ENCODE measurements at places on chromosomes 7 and 10.

DNA sequence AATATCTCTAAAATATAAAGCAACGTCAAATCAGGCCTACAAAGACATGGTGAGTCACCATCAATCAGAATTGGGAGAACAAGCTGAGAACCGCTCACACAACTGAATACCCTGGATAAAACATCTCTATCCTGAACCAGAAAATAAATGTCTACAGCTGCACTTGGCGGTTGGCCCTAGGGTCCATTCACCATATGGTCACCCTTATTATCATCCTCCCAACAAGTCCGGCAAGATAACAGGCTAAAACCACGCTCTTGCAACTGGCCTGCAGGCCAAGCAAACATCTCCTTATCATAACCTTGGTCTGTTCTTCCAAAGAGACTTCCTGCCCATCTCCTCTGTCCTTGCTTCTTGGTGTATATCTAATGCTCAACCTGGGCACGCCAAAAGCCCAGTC, 310.7 kb downstream of the CALN1 start:
- no peak for DNase-seq

DNA sequence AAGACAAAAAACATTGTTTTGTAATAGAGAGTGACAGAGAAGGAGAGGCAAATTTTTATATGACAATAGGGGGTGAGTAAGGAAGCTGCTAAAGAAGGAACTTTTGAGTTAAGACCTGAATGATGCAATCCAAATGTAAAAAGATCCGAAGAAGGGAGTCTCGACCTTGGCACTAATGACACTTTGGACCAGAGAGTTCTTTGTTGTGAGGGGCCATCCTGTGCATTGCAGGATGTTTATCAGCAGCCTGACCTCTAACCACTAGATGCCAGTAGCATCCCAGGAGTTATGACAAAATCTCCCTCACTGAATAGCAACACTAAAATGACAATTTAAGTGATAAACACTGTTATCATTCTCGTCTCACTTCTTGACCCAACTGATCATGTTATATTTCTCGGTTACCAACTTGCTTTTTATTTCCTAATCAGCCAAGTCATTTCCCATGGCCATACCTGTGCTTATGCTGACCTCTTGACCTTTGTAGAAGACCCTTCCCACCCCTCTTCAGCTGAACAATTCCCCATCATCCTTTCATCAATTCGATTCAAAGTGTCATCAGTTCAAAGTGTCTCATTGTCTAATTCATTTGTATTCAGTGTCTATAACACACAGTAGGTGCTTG, 30.0 kb downstream of the DGKI start:
- no peak for DNase-seq

GRCh38 chr7:78225534-78225933, 427.0 kb downstream of the PHTF2 start:
- DNase-seq = no peak

- DNase-seq = no peak
These were observed 68.4 kb upstream of the SRRM3 start for GRCh38 chr7:76133164-76133775.

GRCh38 chr10:11161910-11162309, 144.2 kb downstream of the CELF2 start:
- DNase-seq = no peak

DNA sequence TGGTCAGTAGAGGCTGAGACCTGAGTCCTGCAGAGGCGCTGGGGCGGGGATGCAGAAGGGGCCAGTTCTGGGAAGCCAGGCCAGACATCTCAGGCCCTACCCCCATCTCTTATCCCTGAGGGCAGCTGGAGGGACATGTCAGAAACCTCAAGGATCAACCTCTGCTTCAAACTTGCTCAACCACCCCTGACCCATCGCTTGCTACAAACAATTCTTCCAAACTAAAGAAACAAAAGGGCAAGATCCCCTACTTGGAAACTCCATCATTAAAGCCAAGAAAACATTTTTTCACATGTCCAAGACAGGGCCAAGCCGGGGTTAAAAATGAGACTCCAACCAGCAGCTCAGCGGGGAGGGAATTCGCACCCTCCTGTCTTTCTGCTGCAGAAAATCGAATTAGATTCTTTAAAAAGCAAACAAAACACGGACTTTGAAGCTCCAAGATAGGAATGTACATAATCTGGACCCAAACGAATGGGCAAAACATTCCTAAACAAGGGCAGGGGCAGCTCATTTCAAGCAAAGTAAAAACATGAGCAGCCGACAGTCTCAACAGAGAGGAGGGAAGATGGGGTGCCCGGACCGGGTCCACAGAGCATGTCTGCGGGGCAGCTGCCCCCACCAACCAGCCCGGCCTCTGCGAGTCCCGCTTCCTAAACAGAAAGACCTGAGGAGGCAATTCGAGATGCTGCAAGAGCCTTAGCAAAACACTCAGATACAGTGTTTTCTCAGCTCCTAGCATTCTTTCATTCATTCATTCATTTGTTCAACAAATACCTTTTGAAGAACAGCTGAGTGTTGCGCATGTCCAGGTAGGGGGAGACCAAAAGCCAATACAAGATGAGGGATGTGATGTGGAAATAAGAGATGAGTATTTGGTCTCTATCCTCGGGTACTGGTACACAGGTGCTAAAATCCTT, 44.8 kb downstream of the CHST15 start:
- no peak for DNase-seq

- no peak for DNase-seq
These were observed 64.1 kb downstream of the SHOC2 start for GRCh38 chr10:110983466-110983865.

- DNase-seq = no peak
These were observed 221.1 kb downstream of the EBF3 start for GRCh38 chr10:129742742-129743550.

GRCh38 chr7:51275532-51275931, 41.1 kb downstream of the COBL start:
- no peak for DNase-seq

GRCh38 chr10:124465003-124465776, 3.6 kb downstream of the LHPP start:
- DNase-seq = no peak

- DNase-seq = no peak
These were observed 10.8 kb downstream of the PLXNA4 start for GRCh38 chr7:132565441-132565840.

GRCh38 chr7:120603366-120603765, 254.6 kb downstream of the TSPAN12 start:
- DNase-seq = no peak

DNA sequence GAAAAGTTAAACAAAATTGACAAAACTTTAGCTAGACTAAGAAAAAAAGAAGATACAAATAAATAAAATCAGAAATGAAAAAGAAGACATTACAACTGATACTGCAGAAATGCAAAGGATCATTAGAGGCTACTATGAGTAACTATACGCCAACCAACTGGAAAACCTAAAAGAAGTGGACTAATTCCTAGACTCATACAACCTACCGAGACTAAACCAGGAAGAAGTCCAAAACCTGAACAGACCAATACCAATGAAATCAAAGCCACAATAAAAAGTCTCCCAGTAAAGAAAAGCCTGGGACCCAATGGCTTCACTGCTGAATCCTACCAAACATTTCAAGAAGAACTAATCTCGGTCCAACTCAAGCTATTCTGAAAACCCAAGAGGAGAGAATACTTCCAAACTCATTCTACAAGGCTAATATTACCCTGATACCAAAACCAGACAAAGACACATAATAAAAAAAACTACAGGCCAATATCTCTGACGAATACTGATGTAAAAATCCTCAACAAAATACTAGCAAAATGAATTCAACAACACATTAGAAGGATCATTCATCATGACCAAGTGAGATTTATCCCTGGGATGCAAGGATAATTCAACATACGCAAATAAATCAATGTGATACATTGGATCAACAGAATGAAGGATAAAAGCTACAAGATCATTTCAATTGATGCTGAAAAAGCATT, 20.3 kb downstream of the ELAPOR2 start:
- no peak for DNase-seq

- DNase-seq = no peak
These were observed 27.8 kb downstream of the SMURF1 start for GRCh38 chr7:99116144-99116543.

DNA sequence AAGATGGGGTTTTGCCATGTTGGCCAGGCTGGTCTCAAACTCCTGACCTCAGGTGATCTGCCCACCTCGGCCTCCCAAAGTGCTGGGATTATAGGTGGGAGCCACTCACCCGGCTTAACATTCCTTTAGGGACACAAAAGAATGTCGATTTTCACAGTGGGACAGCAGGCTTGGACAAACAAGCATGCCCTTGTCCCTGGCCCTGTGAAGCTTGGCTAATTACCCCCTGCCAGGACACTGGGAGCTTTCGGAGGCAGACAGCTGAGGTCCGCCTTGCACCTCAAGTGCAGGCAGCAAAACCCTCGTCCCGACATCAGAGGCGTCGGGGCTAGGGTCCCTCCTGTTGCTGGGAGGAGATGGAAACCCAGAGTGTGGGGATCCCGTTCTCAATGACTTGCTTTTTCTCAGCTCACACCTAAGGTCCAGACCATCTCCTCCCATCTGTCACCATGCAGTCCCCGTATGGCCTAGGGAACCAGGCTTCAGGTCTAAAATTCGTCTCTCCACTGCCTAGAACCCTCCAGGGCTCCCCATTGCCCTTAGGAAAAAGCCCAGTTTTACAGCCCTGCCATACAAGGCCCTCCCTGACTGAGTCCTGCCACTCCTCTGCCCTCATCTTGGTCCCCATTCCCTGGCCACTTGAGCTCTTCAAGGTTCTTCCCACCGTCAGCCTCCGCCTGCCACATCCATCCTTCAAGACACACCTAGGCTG, 6.3 kb upstream of the CLIP2 start:
- no peak for DNase-seq

DNA sequence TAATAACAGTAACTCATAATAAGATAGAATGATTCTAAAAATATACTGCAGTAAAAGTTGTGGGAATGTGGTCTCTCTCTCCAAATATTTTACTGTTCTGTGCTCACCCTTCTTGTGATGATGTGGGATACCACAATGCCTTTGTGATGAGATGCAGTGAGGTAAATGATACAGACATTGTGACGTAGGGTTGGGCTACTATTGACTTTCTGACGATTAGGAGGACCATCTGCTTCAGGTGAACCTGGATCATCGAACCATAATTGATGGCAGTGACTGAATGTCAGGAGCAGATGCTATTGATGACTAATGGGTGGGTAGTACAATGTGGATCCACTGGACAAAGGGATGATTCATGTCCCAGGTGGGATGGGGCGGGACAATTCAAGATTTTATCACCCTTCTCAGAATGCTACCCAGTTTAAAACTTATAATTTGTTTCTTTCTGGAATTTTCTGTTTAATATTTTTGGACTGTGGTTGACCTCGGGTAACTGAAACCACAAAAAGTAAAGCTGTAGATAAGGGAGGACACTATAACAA, 73.9 kb upstream of the ARMC3 start:
- DNase-seq = no peak

DNA sequence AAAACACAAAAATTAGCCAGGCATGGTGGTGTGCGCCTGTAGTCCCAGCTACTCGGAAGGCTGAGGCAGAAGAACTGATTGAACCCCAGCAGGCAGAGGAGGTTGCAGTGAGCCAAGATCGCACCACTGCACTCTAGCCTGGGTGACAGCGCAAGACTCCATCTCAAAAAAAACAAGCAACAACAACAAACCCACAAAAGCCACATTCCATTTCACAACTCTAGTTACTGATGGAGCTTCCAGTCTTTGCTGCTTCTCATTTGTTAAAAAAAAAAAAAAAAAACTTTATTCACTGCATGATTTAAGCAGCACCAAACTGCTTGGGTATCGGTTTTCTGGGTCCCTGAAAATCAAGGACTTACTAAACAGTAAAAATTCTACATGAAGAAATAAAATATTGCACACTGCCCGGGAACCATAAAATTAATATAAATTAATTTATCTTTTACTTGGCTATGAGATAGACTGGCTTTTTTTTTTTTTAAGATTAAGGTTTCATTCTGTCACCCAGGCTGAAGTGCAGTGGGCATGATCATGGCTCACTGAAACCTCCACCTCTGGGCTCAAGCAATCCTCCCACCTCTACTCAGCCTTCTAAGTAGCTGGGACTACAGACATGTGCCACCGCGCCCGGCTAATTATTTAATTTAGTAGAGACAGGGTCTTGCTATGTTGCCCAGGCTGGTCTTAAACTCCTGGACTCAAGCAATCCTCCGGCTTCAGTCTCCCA, 42.0 kb downstream of the SRPK2 start:
- DNase-seq = no peak

GRCh38 chr10:101831169-101831811, 12.3 kb downstream of the KCNIP2 start:
- no peak for DNase-seq

DNA sequence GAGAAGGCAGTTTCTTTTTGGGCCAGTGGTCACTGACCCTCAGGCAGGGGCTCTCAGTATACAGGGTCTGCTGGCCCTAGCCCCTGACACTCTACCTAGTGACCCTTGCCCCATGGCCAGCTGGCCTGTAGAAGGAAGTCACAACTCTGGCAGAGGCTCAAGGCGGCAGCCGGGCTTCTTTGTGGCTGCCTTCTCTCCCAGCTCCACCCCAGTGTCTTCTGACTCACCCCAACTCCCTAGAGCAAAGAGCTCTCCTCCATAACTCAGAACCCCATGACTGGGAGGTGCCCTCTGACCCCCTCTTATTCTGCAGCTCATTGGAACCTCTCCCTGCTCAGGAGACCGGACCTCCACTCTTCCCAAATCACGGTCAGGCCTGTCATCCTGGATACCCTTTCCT, 358.2 kb downstream of the FGFR2 start:
- no peak for DNase-seq

- no peak for DNase-seq
These were observed 67.1 kb downstream of the CUBN start for GRCh38 chr10:17062493-17062892.

DNA sequence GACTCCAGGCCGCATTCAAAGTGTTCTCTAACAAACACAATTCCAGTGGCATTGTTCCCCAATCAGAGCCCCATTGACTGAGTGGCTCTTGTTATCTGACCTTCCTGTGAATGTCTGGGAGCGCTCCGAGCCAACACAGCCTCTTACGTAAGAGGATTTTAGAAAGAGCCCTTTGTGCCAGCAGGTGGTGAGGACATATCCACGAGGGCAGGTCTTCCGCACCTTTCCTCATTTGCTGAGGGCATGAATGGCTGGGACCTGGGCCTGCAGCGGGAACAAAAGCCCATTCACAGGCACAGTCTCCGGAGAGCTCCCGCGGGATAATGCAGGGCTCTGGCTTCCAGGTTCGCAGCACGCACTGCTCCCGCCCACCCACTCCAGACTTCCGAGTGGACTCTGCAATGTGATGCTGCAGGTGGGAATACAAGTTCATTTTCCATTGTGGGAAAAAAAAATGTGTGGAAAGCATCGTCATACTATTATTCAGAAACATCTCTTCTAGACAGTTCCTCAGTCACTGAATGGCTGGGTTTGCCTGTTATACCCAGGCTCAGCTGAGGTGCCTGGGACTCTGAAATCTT, 295.0 kb upstream of the IGFBP3 start:
- no peak for DNase-seq

DNA sequence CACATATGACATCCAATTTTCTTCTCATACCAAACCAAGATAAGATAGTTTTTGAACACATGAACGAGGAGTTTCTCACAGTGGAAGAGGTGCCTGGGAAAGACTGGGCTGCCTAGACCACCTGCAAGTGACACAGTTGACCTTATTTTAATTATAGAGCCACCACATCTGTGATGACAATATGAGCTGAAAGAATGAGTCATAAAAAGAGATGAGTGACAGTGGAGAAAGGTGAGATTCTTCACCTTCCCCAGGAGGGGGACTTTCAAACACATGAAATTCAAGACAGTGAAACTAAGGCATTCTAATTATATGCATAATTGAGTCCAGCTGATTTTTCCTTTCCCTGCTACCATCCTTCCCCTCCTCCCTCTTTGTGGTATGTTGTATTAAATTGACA, 475.5 kb downstream of the NXPH1 start:
- no peak for DNase-seq

Measured in stimulated activated CD8-positive, alpha-beta memory T cell treated with anti-CD3 and anti-CD28 coated beads, Interleukin-2, amount 100 ng/mL, for 48 hours (primary cell).